ENCODE measurements at places on chromosomes 4 and X.

- no peak for DNase-seq
Measured at GRCh38 chr4:56979421-56980072, 851 bp downstream of the POLR2B start.

DNA sequence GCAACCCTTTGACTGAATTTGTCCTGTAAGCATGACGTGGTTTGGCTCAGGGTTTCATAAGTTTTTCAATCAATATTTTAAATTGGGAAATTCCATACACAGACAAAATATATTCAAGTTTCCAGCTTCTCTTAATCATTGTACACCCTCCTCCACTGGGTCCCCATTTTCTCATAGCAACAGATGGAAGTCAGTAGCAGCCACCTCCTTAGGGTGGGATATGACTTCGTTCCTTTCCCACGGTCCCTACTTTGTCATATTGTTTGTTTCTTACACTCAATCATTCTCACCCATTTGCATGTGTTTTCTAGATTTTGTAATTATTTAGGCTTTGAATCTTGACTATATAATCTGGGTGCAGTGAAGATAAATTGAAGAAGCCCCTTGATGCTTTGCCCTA, 664.5 kb upstream of the IGFBP7 start:
- DNase-seq = no peak

GRCh38 chr4:86938771-86939520, 4.1 kb downstream of the AFF1 start:
- DNase-seq = no peak

- no peak for DNase-seq
Measured at GRCh38 chrX:150833454-150834056, 64.9 kb downstream of the CD99L2 start.

- DNase-seq = no peak
Measured at GRCh38 chrX:13938829-13939530, 90.7 kb downstream of the GEMIN8 start.

DNA sequence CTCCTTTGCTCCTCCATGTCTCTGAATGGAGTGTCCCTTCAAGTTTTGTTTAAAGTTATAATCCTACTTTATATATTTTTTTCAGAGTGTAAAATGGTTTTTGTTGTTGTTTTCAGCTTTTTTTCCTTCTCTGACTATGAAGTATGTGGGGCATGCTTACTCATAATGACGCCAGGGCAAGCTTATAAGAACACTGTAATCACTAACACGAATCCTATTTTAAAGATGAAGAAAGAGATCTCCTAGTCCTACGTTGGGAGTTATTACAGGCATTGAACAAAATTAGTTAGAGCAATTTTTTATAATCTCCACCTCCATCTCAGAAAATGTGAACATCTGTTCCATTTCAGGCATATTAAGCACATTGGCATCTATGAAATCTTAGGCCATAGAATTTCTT, 268.1 kb upstream of the MAGEB2 start:
- no peak for DNase-seq

GRCh38 chr4:183831683-183832082, 73.4 kb upstream of the STOX2 start:
- DNase-seq = no peak

DNA sequence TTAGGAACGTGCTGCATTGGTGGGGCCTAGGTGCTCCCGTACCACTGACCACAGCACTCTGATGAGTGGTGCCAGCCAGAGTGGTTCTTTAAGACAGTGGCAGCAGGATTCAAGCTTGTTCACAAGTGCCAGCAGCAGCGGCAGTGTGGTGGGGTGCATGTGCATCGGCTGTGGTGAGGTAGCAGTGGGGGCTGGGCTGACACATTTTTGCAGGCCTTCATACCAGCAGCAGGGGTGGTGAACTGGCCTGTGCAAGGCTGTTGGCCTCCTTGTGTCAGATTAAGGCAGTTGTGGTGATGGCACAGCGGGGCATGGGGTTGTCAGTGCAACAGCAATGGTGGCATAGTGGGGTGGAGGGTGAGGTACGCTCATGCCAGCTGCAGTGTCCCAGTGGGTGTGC, 131.4 kb downstream of the PABPC4L start:
- no peak for DNase-seq

- DNase-seq = peak; percentile 36
Measured at GRCh38 chr4:19580095-19580494, 671.6 kb upstream of the SLIT2 start.

DNA sequence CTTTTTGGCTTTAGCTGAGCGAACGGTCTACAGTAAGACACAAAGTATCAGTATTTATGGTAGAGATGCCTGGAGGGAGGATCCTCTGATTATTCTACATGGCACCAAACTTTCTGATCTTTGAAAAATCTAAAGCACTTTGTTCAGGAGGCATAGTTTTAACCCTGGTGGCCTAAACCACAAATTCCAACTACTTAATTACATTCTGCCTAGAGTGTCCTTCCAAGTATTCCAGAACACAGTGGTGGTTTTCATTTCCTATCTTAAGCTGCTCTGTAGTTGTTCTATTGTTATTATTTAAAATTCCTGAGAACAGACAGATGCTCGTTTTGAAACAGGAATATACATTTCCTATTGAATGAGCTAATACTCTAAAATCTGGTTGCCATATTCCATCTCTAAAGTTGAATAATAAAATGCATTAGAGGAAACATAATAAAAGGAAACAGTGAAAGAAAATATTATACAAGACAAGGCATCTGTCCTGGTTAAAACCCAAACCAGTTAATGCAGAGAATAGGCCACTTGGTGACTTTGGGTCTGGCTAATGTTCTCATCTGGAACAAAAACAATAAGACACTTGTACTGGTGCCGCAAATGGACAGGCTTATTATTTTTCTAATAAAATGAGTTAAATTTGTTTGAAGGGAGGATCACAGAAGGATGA, 657.4 kb downstream of the SPRY1 start:
- no peak for DNase-seq

DNA sequence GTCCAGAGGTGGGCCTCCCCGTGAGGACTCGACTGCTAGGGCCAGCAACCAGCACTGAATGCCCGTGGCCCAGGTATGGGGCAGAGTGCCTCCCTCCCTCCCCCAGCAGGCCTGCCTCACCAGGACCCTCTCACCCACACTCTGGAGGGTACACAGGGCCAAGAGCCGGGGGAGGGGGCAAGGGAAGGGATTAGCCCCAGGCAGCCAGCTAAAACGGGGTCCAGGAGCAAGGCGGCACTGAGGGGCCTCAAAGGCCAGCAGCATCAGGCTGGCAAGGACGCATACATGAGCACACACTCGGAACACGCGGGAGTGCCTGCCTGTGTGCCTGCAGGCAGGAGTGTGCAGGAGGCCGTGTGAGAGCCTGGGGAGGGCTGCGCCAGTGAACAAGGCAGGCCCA, 18.3 kb upstream of the DUSP9 start:
- no peak for DNase-seq

DNA sequence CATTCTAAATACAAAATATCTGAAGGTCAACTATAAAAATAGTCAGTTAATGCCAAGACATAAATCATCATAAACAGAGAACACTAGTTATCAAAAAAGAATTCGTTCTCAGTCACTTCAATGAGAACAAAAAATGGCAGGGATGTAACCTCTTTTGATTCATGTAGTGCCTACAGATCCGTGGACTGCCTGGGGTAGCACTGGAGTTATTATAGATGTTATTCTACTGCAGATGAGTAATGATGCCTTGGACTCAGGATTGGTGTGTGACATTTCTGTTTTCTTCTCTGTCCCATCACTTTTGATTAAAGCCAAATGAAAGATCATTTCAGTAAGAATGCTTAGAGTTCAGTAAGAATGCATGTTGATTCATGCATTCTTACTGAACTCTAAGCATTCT, 440.4 kb downstream of the FAM133A start:
- DNase-seq = no peak

DNA sequence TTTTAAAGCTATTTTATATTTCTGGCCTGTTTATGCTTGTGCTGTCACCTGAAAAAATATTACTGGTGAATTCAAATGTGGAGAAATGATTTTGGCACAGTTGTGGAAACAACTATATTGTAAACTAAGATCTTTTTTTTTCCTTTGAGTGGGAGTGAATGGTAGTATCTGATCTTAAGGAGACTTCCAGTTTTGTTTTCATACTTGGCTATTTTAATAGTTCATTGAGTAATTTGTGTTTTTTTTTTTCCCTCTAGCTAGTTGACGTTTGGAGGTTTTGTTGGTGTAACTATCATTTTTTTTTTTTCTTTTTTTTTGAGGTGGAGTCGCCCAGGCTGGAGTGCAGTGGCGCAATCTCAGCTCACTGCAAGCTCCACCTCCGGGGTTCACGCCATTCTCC, 10.5 kb downstream of the STAG2 start:
- DNase-seq = no peak

- DNase-seq = no peak
Measured at GRCh38 chr4:14879683-14880082, 122.6 kb upstream of the CPEB2 start.

- peak; percentile 5 for DNase-seq
Measured at GRCh38 chrX:107672955-107673378, 44.7 kb downstream of the PRPS1 start.

- no peak for DNase-seq
Measured at GRCh38 chr4:111398906-111399330, 746.3 kb upstream of the FAM241A start.

DNA sequence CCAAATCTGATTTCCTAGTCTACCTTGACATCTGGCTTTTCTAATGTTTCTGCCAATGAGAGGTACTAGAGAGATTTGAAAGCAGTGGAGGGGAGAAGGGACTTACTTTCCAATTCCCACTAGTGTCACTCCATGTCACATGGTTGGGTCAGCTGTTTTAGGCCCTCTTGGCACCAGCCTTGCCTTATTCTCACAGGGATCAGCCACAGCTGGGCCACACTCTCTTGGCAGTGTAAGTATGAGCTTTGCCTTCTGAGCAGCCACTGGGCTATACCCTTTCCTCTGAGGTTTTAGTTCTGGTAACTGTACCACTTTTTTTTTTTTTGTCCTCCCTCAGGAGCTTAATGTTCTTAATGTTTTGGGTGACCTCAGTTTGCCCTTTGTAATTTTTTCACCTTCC, 10.2 kb upstream of the ADH1C start:
- no peak for DNase-seq

GRCh38 chr4:73740353-73740778, at the start of gene CXCL8:
TSS of gene CXCL8 (plus strand) at chr4:73740569. CDS start at chr4:73740659, 90 bp downstream.
- no peak for DNase-seq

DNA sequence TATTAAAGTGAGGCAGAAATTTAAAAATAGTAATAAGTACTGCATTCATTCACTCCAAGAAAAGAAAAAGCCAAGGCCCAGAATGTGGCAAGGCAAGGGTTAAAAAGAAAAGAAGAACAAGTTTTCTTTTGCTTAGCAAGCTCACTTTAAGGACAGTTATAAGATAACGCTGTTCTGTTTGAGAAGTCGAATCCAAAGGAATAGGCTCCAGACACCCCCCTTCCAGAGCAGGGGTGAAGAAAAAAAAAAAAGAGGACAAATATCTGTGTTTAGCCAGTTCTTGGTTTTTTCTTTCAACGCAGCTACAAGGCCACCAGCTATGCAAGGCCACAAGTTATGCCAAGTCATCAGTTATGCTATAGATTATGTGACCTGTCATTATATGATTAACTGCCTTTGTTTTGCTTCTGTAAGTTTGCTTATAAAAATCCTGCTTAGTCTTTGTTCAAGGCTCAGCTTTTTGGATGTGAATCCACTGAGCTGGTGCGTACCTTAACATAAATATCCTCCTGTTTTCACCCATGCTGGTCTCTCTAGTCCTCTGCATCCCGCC, 1.4 kb downstream of the GRK4 start:
- no peak for DNase-seq

DNA sequence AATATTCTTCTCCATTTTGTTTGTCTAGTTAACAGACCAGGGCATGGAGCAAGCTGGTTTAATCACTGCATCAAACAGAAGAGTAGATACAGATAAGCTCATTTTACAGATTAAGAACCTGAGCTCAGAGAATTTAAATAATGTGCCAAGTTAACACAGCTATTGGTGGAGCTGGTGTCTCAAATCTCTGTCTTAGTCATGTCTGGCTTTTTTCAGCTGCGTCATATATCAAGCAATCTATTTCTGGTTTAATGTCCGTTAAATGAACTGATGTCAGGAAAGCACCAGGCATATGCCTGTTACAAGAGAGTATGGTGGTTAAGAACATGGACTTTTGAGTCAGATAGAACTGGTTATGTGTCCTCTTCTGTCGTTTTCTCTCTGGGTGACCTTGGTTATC, 79.8 kb upstream of the ADGRA3 start:
- no peak for DNase-seq

- DNase-seq = no peak
Measured at GRCh38 chr4:169200361-169201030, 70.3 kb downstream of the SH3RF1 start.

All from BJ (cell line).